Trophoblast cell (in vitro differentiated cells and primary cell): ENCODE measurements at places on chromosomes 6 and 20.

GRCh38 chr20:24109008-24109407, 120.4 kb upstream of the GGTLC1 start:
- H3K27ac ChIP-seq = no peak overlapping the region
- DNase-seq = no peak
- H3K4me1 ChIP-seq = peaks cover 2% of the 10 kb centered on the region
- H3K4me3 ChIP-seq = no peak overlapping the region

DNA sequence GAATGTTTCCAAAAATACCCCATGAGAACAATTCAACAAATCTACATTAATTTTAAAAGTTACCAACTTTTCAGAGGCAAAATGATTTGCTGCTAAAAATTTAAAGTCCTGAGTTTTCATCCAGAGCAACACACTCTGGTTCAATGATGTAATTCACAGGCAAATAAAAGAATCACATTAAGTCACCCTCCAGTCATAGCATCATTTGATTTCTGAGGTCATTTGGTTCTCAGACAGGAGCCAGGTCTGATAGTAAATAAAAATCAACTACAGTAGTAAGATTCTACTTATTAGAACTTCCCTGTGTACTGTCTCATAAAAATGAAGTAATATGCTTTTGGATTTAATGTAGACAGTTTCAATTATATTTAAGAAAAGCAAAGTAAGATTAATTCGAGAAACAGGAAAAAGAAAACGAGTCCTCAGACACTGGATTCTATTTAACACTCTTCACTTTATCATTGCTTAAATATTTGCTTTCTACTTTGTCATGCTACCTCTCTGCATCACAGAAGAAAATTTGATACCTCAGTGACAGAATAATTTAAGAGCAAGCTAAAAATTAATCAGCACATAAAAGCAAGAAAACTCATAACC, 25.8 kb downstream of the MAP7 start:
- no peak for DNase-seq
- H3K4me1 ChIP-seq = no peaks in the 10 kb centered on the region
- H3K27me3 ChIP-seq = no peaks in the 10 kb centered on the region
- H3K36me3 ChIP-seq = no peaks in the 10 kb centered on the region
- H3K4me3 ChIP-seq = no peak overlapping the region

DNA sequence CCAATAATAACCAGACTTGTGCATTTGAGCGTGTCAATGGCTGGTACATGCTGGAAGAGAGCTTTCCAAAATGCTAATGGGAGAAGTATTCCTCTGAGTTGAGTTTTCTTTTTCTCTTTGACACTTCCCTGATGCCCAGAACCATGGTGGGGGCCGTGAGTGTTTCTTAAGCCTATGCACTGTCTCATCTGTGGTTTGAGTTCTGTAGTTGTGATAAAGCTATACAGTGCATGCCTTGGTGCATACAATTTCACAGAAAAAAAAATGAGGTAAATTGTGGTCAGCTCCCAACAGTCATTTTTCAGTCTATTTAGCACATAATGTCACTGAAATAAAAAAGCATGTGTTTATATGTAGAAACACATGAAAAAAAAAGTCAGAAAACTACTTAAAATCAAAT, 204.8 kb downstream of the HDGFL1 start:
- no peaks in the 10 kb centered on the region for H3K36me3 ChIP-seq
- no peaks in the 10 kb centered on the region for H3K4me1 ChIP-seq
- no peak overlapping the region for H3K27ac ChIP-seq

- H3K4me3 ChIP-seq = no peak overlapping the region
- no peak for DNase-seq
- no peak overlapping the region for H3K27ac ChIP-seq
- no peaks in the 10 kb centered on the region for H3K27me3 ChIP-seq
- peaks cover 2% of the 10 kb centered on the region for H3K4me1 ChIP-seq
These were observed 170.1 kb upstream of the PHACTR1 start for GRCh38 chr6:12546410-12547002.

DNA sequence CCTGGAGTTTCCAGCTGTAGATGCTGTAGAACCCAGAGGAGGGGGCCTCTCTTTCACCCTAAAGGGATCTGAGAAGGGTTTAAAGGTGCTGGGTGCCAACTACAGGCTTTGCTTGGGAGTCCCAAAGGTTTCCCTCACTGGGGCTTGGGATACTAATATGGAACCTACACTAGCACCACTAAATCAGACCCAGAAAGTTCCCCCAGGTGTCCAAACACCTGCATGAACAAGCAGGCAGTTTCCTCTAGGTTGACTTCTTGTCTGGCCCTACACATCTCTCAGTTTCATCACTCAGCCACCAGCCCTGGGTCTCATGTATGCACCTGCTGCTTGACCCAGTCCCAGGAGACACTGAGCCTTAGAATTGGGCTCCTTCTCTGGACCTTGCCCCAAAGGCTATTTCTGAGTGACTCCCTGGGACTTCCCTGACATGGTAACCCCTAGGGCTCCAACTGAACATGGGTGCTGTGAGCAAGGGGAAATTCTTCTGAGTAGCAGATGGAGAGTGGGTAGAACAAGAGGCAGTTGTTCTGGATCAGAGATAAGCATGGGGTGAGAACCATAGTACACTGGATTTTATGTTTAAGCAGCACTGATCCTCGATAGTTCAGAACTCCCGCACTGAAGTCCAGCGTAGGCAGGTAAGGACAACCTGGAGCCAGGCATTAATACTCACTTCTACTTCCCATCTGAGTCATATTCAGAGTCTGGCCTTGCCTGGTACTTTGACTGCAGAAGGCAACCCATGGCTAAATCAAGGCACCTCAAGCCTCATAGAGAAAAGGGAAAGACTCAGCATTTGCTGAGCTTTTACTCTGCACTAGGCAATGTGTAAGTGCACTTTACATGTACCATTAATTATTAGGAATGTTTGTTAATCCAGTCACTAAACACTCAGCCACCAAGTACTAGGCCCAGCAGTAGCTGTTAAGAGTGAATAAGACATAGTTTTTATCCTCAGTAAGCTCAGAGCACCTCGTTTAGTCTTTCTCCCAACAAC, 16.8 kb downstream of the BCL2L1 start:
- no peak overlapping the region for H3K4me3 ChIP-seq
- no peaks in the 10 kb centered on the region for H3K27me3 ChIP-seq
- no peak for DNase-seq
- peaks cover 8% of the 10 kb centered on the region for H3K4me1 ChIP-seq

GRCh38 chr6:40517654-40518053, 69.5 kb downstream of the LRFN2 start:
- no peak overlapping the region for H3K27ac ChIP-seq
- no peak overlapping the region for H3K4me3 ChIP-seq

DNA sequence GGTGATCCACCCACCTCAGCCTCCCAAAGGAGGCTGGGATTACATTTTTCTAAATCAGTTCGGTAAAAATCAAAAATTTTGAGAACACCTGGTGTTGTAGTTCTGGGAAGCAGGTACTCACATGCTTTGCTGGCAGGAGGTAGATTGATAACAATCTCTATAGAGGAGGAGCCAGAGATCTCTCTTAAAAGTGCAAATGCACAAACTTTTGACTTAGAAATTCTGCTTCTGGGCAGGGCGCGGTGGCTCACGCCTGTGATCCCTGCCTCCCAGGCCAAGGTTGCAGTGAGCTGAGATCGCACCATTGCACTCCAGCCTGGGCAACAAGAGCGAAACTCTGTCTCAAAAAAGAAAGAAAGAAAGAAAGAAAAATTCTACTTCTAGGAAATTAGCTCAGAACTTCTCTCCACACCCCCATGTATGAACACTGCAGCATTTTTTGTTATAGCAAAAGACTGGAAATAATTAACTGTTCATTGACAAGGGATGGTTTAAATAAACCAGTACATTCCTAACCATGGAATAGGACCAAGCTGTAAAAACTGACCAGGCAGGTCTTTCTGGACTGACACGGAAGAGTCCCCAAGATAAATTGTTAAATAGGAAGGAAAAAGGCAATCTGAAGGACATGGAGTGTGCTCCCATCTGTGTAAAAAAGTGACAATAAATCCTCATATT, 14.4 kb upstream of the TRIB3 start:
- DNase-seq = peak; percentile 92
- H3K27me3 ChIP-seq = no peaks in the 10 kb centered on the region
- H3K36me3 ChIP-seq = no peaks in the 10 kb centered on the region

DNA sequence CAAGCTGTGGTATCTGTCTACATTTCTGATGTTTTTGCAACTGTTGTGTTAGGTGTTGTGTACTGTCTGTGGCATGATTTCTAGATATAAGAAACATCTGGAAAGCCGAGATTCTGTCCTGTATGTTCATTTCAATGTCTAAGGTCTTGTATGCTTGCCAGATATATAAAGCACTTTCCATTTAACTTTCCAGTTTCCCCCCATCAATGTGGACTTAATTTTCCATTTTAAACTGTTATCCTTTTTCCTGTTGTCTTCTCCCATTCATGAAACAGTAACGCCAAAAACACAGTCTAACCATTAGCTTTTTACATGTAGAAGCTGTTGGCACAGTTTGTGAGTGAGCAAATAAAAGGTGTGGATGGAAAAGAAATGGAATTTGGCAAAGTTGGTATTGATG, 181.6 kb downstream of the FARS2 start:
- no peak overlapping the region for H3K4me3 ChIP-seq
- H3K36me3 ChIP-seq = no peaks in the 10 kb centered on the region
- H3K4me1 ChIP-seq = no peaks in the 10 kb centered on the region
- DNase-seq = no peak
- H3K27me3 ChIP-seq = no peaks in the 10 kb centered on the region
